NK-92 treated with Interleukin-12 subunit alpha and Interleukin-12 subunit beta, amount 100 ng/mL, for 24 hours (cell line): ENCODE measurements at places on chromosomes 13 and 19.
A peak's percentile ranks its signal among the peaks of the same experiment; 100 is the strongest.

DNA sequence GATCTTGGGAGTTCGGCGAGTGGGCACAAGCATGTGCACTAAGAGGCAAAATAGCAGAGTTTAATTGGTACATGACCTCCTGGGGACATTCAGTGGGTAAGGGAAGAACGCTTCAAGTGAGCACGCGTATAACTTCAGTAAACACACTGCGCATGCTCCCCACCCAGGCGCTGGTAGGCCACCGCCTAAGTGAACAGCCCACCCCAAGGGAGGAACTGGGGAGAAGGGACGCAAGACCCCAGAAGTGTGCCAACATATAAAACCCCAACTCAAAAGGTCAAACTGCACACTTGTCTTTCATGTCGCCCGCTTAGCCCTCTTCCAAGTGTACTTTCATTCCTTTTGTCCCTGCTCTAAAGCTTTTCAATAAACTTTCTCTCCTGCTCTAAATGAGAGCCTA is 10.5 kb upstream of the NTN5 start:
- DNase-seq = no peak

- no peak for DNase-seq
These were observed 65.2 kb downstream of the COLGALT1 start for GRCh38 chr19:17620696-17621095.

DNA sequence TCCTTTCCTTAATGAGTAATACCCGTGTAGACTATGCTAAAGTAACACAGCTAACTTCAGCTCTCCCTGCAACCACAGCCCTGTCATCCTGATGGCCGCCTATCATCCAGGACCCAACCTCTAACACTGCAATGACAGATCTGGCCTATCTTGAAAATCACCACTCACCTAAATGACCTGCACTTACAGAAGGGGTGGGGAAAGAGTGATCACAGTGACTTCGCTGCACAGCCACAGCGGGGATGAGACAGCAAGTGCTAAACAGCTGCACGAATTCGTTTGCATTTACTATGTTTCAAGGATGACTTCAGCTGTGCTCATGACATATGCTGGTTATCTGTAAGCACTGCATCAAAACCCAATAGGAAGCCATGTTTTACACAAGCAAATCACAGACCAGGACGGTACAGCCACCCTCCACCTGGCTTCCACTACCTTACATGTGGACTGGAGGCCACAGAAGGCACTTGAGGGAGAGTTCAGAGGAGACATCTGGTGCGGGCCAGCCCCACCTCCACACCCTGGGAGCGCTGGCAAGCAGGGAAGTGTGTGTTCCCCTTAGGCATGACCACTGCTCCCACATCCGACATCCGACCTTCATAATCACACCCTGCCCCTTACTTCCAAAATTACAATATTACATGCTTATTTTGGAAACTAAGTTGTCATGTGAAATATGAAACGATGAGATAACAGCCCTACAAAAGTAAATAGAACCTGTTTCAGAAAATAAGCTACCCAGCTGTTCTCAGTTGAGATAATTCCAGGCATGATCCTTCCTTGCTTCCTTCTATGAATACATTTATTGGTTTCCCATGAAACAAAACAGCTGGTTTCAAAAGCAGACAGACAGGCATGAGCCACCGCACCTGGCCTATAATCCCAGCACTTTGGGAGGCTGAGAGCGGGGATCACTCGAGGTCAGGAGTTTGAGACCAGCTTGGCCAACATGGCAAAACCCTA is 95.7 kb downstream of the STK24 start:
- DNase-seq = peak; percentile 40

- no peak for DNase-seq
These were observed 23.5 kb downstream of the ZNF544 start for GRCh38 chr19:58252102-58252685.

DNA sequence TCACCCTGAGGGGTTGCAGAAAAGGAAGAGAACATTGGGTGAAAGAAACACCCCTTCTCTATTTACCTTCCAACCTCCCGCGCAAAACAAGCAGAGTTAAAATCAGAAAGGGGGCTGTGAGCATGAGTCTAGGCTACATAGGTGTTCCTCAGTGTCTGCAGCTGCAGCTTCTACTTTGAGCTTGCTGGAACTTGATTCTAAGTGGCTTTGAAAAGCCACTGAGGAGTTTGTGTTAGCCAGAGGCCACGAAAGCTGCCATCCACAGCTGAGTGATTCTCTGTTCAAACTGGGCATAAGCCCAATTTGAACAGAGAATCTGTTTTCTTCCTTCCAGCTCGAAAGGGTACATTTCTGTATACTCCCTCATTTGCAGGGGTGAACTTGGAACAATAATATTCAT is 343.9 kb downstream of the PCDH9 start:
- DNase-seq = no peak

DNA sequence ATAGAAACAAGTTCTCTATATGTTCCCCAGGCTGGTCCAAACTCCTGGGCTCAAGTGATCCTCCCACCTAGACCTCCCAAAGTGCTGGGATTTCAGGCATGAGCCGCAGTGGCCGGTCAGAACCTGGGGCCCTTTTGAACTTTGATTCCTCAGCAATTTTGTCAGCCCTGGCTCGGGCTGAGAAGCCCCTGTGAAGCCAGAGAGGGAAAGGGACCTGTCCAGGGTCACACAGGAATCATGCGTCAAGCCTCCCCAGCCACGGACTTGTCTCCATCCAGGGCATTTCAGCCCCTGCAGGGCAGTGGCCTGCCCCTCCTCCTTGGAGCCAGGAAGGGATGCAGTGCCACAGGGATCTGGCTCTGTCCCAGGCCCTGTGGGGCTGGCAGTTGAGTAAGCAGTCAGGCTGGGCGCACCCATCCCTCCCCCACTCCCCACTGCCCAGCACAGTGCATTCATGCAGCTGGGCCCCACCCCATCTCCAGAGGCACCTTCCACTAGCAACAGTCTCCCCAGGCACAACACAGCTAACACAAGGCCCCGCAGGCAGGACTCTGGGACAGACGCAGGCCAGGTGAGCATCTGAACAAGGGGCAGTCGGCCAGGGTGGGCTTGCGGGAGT is at the start of gene CAPS:
Gene CAPS (plus strand): TSS at position 516 of the 619 bp plus-strand sequence. CDS start 153 bp downstream, outside the sequence.
- DNase-seq = no peak

DNA sequence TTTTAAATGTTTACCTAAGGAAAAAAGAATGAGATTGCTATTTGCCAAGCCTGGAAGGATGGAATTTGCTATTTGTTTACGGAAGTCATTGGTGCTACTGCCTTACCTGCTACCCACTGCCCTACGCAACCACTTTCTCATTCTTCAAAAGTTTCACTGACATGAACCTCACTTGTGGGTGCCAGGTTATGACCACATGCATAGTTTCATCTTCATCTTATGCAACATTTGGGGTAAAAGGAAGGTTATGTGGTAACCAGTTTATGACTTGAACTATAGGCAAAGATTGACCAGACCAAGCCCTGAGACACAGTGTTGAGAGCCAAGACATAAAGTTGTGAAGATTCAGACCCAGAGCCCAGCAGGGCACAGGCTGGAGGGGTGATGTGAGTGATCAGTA is 142.5 kb downstream of the LACC1 start:
- DNase-seq = no peak

DNA sequence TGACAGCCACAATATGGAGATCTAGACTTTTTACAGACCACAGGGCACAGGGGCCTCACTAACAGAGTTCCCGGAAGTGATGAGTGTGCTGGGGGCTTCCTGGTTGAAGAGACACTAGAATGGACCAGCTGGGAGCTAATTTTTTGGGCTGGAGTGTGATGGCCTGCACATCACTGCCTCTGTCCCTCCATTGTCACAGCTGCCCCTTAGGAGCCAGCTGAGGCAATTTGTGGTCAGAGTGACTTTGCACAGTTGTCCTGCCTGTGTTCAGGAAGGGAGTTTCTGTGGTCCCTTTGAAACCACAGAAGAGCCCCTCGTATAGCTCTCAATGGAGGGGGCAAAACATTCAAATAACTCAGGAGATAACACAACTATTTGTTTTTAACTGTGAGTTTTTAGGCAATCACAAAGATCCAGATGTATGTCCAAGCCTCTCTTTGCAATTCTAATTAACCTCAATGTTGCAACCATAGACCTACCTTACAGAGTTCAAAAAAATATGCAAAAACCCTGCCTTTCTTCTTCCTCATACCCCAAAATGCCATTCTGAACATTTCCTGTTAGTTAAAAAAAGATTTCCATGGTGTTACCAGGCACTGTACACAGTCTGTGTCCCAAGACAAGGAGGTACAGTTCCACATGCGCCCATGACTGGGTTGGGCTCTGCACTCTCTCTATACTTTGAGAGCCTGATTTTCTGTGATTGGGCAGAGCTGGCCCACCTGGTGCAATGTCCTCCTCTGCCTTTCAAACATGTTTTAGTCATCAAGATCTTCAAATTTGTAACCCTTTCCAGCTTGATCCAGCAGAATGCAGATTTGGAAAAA is 2.4 kb downstream of the ALOX5AP start:
- peak; percentile 55 for DNase-seq

DNA sequence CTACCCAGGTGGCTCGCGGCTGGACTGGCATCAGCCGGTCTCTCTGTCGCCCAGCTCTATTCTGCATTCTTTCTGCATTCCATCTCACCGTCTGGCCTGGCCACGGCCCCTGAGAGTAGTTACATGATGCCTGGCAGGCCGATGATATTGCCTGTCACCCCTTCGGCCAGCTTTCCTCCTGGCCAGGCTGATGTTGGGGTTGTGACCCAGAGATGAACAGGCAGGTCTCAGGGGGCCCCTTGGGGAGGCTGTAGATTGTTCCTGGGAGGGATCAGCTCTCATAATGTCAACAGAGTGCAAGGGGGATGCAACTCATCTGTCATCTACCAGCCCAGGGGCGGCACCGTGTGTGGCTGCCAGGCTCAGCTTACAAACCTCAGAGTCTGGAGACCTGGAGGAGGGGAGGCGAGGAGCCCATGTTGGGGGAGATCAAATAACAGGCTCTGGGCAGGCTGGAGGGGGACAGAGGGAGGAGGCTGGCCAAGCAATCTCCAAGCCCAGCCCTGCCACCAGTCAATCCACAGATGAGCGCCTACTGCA is 13.6 kb upstream of the FBXO17 start:
- DNase-seq = no peak

DNA sequence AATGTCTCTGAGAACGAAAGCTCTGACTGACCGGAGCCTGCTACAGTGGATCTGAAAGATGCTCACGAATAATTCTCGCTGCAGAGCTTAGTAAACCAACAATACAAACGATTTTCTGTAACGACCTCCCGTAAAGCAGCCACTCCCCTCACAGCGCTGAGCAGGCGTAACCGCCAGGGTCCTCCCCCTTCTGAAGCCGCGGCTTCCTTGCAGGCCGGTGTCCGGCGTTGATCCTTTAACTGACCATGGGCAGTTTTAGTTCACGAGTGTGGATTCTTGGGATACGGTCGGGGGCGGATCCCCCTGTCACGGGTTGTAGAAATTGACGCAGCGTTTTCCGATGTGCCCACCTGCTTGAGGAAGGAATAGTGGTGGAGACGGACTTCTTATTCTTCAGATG is 75.9 kb downstream of the ATP11A start:
- no peak for DNase-seq

DNA sequence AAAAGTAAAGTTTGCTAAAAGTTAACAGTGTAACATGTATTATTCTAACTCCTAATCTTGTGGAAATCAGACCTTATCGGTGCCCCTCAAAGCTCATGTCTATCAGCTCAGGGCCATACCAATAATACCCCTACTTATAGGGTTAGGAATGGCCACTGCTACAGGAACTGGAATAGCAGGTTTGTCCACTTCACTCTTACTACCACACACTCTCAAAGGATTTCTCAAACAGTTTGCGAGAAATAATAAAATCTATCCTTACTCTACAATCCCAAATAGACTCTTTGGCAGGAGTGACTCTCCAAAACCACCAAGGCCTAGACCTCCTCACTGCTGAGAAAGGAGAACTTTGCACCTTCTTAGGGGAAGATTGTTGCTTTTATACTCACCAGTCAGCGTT is 1677.7 kb downstream of the OLFM4 start:
- DNase-seq = no peak

DNA sequence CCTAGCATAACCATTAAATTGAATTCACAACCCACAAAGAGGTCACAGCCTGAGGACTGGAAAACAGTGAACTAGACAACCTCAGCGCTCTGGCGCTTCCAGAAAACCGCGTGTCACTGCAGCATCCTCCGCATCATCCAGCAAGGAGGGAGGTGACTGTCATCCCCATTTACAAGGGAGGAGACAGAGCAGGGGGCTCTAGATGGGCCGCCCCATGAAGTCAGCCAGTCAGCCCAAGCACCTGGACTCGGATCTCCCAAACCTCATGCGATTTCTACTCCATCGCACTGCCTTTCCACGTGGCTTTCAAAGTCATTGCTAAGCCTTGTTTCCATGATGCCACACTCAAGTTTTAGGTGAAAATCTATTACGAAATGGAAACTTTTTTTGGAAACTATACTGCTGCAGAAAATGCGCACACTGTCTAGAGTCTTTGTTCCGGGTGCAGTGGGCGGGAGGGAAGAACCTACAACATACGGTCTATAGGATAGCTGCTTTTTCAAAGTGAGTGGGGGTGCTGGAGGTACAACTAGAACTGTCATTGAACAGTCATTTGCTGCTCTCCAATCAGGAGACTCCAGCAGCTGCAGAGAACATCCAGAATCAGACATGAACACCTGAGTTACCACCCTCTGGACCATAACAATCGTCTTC is 2.8 kb downstream of the AP3D1 start:
- DNase-seq = no peak

DNA sequence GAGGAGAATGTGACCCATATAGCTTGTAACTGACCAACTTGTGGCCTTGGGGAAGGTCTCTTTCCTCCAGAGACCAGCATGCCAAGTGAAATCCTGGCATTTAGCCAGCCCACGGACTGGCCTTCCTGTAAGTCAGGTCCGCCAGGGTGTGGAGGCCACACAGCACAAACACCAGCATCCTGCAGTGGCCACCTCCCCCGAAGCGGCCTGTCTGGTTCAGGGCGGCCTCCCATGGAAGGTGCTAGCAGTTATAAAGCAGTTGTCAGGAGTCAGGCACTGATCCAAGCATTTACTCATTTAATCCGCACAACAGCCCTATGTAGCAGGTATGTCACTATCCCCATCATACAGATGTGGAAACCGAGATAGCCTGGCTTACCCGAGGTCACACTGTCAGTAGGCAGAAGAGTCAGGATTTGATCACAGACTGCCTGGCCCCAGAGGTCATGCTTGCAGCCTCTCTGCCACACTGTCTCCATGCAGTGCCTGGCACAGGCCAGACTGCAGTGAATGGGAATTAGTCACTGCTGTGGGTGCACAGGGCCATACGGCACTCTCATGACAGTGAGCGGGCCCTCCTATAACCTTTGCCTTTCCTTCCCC is 36.7 kb downstream of the CAPN12 start:
- DNase-seq = no peak

GRCh38 chr13:21905486-21905885 is 234.6 kb downstream of the FGF9 start:
- no peak for DNase-seq

DNA sequence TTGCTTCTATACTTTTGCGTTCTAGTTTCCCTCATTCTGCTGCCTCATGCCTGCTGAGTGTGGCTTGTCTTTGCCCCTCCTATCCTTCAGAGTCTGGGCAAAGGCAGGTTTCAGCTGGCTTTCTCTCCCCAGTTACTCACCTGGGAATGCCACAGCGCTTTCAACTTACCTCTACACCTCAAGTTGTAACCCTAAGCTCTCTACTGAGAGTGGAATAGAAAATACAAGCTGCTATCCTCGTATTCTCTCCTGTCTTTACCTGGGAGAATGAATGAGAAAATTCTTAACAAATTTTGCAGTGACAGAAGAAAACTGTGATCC is 316.3 kb upstream of the KLF12 start:
- no peak for DNase-seq
